ENCODE measurements at places on chromosomes 3 and 15.

GRCh38 chr3:123110282-123110975, 43.6 kb downstream of the PDIA5 start:
- DNase-seq, result no peak

GRCh38 chr3:156181509-156181908, 61.1 kb downstream of the KCNAB1 start:
- no peak for DNase-seq

DNA sequence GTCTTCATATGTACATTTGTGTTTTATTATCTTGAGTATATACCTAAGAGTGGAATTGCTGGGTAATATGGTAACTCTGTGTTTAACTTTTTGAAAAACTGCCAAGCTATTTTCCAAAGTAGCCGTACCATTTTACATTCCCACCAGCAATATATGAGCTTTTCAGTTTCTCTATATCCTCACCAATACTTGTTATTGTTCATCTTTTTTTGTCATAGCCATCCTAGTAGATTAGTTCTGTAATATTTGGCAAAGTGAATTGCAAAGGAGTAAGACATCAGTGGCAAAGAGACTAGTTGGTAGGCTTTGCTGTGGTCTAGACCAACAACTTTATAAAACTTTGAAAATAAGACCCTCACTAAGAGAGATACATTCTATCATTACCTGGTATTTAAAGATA, 21.4 kb downstream of the OXSR1 start:
- no peak for DNase-seq

DNA sequence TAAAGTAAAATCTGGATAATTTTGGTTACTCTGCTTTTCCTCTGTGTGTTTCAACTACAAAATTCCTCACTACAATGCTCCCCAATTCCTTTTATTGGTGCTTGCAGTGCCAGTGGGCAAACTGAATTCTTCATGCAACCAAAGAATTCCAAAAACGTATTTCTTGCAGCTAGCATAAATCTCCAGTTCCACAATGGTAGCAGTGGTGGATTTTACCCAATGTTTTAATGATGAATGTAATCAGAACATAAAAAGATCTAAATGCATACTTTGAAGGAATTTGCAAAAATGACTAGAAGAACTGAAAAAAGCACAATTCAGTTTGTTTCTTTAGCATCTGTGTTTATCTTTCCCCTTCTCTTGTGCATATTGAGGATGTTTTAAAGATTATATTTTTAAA, 359.6 kb upstream of the TPRG1 start:
- DNase-seq, result no peak

GRCh38 chr3:43734685-43735084, 43.9 kb downstream of the ABHD5 start:
- DNase-seq, result no peak

DNA sequence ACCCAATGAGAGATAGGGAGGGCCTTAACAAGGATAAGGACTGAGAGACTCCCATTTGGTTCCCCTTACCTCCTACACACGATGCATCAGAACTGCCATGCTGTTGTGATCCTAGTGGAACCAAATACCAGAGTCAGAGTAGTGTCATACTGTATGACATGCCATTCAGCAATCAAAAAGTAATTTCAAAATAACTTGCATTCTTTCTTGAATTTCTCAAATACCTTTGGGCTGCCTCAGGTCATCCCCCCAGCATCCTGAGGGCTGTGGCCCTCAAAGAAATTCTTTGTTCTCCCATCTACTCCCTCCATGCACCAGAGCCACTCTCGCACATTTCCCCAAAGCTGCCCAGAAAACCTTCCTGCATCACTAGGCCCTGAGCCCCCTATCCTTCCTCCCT, 68.9 kb upstream of the PPP2R3A start:
- no peak for DNase-seq

GRCh38 chr3:52535411-52536111, 844 bp upstream of the UQCC5 start:
- no peak for DNase-seq

DNA sequence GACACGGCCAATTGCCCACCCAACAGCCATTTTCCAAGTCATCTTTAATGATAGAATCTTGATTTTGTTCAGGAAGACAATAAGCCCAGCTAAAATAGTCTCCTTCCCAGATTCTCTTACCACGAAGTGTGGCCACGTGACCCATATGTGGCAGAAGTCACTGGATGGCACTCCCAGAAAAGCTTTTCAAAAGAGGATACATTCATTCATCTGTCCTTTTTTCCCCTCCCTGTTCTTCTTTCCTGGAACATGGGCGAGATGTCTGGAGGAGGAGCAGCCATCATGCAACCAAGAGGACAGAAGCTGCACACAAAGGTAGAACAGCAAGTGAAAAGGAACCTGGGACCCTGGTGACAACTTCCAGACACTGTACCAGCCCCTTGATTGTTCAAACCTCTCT, 174.7 kb downstream of the UACA start:
- DNase-seq, result no peak

DNA sequence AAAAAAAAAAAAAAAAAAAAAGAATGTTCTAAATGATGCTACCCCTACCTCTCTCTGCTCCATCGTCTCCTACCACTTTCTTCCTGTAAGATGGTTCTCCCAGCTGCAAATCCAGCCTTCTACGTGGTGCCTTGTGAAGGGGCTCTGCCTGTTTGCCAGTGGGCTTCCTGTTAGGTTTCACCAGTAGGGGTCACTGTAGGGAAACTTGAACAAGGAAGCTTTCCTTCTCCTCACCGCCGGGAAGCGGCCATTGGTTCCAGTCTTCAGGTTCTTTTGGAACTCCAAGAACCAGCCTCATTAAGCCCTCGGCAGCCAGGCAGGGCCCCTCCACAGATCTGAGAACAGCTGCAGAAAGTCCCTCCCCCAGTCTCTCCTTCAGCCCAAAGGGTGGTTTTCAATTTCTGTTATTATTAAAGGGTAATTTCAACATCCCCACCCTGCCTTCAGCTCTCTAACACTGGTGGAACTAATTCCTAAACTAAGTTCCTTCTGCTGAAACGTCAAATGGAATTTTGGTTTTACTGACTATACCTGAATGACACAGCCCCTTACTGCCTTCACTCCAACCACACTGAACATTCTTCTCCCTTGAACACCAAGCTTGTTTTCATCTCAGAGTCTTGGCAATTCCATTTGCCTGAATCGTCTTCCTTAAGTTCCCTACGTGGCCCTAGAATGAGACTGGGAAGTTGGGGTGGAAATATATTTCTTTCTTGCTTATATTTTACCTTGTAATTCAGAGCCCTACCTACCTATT, 13.5 kb downstream of the MCCC1 start:
- DNase-seq, result no peak

- DNase-seq, result no peak
Observed at GRCh38 chr3:73060302-73060723, 1.1 kb upstream of the EBLN2 start.

DNA sequence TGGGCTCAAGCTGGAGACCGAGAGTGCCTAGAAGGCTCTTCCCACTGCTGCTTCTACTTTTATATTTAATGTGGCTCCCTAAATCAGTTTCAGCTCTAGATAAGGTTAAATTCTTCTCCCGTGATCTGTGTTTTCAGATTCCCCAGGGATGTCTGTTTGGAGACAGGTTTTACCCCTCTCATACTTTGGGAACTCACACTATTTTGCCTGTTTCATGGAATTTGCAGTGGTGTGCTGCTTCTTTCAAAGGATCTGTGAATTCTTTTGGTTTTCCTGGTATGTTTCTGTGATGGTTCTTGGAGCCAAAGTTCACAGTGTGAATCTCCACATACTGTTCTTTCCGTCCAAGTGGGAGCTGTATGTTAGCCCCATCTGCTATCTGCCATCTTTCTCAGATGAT, 238.3 kb upstream of the SLITRK3 start:
- no peak for DNase-seq

GRCh38 chr3:46989146-46989810, 9.8 kb downstream of the NBEAL2 start:
- no peak for DNase-seq

GRCh38 chr15:64634576-64635498, 140.6 kb downstream of the RBPMS2 start:
- DNase-seq, result no peak

DNA sequence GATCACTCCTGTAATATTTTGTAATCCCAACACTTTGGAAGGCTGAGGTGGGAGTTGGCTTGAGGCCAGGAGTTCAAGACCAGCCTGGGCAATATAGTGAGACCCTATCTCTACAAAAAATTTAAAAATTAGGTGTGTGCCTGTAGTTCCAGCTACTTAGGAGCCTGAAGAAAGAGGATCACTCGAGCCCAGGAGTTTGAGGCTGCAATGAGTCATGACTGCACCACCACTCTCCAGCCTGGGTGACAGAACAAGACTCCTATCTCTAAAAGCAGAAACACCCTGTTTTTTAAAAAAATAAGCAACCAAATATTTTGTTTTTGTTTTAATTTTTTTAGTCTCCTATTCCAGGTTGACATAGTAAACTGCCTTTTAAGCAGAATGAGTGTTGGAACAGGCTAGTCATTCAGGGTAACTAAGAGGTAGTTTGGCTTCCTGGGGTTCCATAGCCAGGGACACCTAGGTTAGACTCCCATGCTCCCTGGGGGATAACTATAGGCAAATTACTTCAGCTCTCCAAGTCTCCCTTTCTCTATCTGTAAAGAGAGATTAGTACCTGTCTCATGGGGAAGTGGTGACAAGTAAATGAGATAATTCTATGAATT, 114.6 kb upstream of the C15orf61 start:
- DNase-seq, result no peak

Data from naive thymus-derived CD4-positive, alpha-beta T cell (primary cell).